Activated naive CD4-positive, alpha-beta T cell (primary cell): ENCODE measurements at places on chromosomes 2 and 18.

DNA sequence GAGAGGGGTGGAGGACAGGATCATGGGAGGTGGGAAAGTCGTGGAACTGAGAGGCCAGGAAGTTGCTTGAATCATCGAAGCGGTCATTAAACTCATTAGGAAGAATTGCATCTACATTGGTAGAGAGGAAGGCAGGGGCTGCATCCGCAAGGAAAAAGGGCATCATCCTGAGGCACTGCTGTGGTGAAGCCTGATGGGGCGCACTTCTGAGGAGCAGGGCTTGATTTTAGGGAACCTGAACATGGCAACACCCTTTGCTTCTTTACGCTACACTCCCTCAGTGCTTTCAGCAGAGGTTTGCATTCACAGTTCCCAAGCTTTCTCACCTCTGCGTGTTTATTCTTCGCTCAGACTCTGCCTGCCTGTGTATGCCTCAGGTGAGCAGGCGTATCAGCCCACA lies 352.0 kb upstream of the RAB6C start:
- no peak for DNase-seq

DNA sequence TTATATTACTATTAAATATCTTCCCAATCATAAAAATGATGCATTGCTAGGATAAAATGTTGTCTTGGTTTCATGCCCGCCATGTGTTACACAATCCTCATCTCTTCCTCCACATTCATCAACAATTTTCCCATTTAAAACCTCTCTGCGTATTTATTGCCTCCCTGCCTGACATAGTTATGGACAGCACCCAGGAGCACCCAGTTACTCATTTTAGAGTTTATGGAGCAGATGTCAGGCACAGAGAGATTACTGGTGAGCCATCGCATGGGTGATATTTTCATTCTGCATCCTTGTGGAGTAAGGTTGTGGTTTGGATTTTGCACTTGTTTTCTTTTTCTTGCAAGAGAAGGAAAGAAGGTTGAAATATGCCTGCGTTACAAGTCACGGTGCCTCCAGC lies 116.7 kb upstream of the NPAS2 start:
- no peak for DNase-seq

GRCh38 chr18:22983175-22983574 lies 50.0 kb downstream of the RBBP8 start:
- no peak for DNase-seq

DNA sequence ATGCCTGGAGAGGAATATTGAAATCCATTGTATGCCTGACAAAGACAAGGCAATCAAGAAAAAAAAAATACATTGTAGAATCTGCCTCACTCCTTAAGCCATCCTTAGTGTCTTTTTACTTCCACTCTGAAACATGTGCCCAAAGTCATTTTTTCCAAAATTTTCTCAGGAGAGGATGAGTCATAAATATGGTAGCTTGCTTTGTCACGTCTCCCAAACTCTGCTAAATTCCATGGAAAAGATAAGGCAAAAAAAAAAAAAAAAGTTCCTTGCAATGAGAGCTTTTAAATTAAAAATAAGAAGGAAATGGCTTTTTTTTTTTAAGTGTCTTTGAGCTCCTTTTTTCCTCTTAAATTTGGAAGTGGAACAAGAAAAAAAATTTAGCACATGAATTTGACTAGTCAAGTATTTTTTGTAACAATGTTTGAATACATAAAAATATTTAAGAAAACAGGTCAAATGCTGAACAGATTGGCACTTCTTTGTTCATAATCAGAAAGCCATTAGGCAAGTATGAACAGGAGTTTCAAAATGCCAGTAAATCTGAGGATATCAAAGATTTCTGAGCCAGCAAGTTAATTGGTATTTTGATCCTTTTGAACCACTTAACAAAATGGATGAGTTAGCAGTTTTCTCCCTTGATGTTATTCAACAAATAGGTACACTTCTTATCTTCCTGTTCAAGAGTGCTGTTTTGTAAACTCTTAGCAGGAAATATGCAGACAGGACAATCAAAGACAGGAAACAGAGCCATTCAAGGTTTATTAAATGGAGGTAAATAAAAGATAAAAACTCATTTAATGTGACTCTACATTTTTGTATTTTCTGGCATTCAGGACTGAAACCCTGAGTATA lies 247.3 kb upstream of the SP5 start:
- DNase-seq, result no peak

DNA sequence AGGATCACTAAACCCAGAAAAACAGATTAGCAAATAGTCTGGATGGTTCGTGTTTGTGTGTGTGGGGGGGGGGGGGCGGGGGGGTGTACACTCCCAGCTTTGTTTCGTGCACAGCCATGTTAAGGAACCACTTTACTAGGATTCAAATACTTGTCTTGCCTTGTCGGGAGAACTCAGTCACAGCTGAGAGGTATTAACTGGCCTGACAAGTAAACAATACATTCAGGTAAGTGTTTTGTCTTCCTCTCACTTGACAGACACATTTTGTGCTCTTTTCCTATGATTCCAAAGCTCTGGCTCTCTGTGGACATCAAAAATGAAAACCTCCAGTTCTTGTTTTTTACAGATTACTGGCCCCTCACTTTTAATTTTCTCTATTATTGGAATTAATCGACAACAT lies 173.5 kb downstream of the LRP1B start:
- no peak for DNase-seq

- peak; percentile 6 for DNase-seq
Measured at GRCh38 chr2:45778720-45779171, 127.3 kb downstream of the PRKCE start.

DNA sequence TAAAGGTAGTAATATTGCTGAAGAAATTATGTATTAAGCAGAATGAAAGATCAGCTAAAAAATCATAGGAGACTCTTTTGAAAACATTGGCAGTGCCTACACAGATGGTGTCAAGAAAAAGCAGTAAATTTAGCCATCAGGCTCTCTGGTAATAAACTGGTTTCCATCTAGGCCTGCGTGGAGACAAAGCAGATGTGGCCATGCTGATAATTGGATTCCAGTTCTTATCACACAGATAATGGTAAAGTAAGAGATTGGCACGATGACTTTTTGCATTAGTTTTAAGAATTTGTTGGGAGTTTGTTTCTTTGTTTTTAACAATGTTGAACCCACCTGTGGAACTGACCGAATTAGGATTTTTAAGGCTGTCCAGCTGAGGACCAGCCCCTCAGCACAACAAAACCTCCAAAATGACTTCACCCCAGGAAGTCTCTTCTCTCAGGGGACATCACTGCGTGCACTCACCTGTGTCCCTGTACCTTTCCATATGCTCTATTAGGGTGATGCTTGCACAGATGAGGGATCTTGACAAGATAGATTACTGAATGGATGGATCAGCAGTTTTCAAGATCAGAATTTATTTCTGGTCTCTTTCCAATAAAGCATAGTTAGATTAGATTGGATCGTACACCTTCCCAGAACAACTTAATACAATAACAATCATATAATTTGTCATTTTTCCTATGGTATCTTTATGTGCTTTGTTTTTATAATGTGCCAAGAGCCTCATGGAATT lies 69.1 kb upstream of the DNAJC10 start:
- DNase-seq, result no peak

GRCh38 chr2:220882507-220882906 lies 689.6 kb downstream of the EPHA4 start:
- no peak for DNase-seq

DNA sequence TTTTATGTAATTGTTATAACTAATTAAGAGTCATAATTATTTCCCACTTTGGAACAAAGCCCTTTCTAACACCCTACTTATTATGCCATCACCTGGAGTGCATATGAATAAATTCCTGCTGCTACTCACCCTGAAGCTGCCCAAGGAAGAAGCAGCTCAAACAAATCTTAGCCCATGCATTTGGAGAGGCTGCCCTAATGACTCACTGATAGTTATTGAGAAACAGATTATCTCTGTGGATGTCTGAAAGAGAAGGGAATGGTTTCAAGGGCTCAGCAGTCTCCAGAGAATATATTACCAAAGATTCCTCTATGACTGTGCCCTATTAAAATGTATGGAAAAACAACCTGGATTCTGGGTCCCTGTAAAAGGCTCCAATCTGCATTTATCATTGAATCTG lies 81.0 kb downstream of the GPR39 start:
- no peak for DNase-seq

GRCh38 chr2:96533292-96534073 lies 3.1 kb upstream of the ARID5A start:
- no peak for DNase-seq

GRCh38 chr2:191676790-191677645 lies 918 bp upstream of the NABP1 start:
- DNase-seq, result no peak

- DNase-seq, result no peak
Measured at GRCh38 chr18:45040879-45041278, 360.2 kb downstream of the SETBP1 start.

DNA sequence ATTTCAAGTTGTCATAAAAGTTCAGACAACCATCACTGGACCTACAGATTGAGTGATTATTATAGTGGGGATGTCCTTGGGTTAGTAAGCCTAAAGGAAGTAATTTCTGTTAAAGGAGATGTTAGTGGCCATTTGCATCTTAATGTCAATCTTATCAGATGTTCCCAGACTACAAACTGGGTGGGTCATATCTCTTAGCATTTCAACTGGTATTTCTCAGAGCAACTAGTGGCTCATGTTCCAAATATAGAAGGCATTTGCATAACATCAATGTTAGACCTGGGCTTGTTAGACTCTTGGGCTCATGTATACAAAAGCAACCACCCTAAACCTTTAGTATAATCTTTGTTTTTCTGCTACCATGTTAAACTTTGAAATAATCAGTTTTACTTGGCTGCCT lies 17.9 kb downstream of the PLEKHA3 start:
- DNase-seq, result no peak

DNA sequence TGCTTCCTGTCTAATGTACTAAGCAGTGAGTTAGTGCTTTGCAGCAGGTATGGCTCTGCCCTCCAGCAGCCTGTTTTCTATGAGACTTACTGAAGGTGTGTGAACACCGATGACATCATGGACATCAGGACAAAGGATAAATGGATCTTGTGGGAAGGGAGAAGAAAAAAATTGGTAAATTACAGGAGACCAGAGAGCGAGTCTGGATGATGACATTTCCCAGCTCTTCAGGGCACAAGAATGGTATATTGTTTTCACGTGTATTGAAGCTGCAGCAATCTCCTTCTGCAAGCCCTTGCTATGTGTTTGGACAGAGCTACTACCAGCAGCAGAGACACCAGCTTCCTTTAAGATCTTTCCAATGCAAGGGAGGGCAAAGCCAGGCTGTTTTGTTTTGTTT lies 47.2 kb downstream of the DCC start:
- DNase-seq, result no peak

- no peak for DNase-seq
Measured at GRCh38 chr2:11876889-11877288, 130.5 kb downstream of the LPIN1 start.

GRCh38 chr2:54477896-54478295 lies 21.8 kb downstream of the SPTBN1 start:
- DNase-seq, result no peak

DNA sequence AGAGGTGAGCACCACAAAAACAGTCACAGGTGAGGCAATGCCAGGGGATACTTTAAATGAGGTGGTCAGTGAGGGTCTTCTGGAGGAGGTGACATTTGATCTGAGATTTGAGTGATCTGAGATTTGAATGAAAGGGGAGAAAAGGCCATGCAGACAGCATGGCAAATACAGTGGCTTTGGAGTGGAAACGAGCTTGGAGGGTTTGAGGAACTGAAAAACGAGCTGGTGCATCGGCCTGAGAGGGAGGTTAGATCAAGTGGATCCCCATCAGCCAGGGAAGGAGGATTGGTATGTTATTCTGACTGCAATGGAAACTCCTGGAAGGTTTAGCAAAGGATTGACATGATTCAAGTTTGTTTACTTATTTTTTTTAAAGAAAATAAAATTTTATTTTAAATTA lies 245.1 kb downstream of the KCNS3 start:
- DNase-seq, result no peak

- no peak for DNase-seq
Measured at GRCh38 chr2:137826373-137827372, 137.6 kb upstream of the HNMT start.

DNA sequence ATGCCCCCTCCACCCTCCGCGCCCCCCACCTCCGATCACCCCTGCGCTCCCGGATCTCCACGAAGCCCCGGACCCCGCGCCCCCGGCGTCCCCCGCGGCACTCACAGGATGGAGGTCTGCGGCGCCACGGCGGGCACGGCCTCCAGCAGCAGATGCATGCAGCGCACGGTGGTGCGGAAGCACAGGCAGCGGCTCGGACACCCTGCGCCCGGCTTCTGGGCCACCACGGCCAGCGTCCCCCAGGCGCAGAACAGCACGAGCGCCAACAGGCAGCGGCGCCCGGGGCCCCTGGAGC lies 217 bp downstream of the PXDN start:
- no peak for DNase-seq

GRCh38 chr2:193965263-193965662 lies 1691.8 kb upstream of the SLC39A10 start:
- no peak for DNase-seq

DNA sequence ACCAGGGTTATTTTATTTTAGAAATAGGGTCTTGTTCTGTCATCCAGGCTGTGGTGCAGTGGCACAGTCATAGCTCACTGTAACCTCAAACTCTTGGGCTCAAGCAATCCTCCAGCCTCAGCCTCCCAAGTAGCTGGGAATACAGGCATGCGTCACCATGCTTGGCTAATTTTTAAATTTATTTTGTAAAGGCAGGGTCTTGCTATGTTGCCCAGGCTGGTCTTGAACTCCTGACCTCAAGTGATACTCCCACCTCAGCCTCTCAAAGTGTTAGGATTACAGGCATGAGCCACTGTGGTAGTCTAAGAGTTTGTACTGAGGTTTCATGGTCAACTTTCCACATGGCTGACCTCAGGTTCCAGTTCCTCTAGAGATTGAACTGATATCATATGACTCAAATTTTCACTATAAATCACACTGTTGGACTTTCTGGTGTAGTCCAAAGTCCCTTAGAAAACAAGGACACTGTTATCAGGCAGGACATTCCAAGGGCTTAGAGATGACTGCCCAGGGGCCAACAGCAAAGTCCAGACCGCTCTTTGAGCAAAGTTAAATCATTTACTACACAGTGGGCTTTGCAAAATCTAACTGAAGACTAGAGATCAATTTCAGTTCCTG lies 82.0 kb upstream of the MEX3C start:
- DNase-seq, result no peak

DNA sequence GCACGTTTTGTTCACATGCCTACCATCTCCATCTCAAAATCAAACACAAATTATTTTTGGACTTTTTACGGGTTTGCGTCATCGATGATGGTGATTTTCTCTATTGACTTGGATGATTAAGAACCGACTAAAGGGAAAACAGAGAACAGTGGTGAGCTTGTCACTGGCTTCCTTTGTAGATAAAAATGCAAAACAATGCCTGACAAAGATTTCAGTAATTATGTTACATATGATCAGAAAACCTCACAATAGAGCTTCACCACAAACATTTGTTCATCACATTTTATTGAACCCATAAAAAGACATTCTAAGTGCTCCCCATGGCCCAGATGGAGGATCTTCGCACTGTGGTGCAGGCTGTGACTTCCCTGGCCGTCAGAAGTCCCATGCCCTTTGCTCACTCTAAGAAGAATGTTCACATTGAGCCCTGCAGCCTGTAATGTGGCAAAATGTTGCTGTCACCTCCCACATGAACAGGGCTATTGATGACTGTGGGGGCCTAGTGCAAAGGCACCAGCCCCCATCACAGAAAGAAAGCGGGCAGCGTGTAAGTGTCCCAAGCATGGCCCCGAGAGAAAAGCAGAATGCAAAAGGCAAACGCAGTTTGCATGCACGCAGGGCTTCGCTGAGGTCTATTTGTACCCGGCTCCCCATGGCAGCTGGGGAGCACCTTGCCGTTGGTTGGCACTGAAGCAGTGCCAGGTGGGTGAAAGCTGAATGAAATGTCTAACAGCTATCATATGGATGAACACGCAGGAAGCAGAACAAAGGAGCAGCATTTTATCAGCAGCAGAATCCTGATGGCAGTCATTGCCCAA lies 60.6 kb downstream of the BCL2 start:
- DNase-seq, result no peak

- DNase-seq, result no peak
Measured at GRCh38 chr2:110713513-110714362, 18.6 kb upstream of the ACOXL start.
